ENCODE measurements at places on chromosomes 3 and 15.

- DNase-seq = no peak
Measured at GRCh38 chr15:47415539-47415971, 301.8 kb upstream of the SEMA6D start.

DNA sequence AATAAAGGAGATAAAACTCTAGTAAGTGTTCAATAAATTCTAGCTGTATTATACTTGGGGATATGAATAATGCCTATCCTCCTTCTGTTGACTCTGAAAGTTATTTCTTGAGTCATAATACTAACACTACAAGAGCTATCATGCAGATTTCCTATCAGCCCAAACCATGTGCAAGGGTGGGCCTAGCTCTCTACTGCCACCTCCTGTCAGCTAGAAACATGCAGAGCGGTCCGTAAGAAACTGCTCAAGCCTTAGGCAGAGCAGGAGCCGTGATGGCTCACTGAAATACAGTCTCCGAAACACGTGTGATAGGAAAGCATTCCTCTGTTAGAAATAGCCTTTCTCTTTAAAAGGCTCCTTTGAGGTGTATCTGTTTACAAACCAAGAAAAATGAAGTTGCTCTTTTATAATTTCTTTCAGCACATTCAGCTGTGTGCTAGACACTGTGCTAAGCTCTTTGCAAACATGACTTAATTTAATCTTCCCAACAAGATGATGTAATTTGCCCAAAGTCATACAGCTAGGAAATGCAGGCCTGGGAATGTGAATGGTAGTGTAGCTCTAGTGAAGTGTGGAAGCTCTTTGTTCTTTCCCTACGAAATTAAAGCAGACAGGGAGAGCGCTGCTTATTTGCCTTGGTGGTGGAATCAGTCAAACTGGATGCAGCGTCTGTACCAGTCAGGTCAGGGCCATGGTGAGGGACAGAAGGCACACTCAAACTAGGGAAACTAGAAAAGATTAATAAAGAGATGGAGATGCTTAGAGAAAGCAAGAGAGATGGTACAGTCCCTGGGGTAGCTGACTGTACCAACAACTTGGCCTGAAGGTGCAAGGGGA, 43.1 kb downstream of the MTHFS start:
- DNase-seq = peak; percentile 39

DNA sequence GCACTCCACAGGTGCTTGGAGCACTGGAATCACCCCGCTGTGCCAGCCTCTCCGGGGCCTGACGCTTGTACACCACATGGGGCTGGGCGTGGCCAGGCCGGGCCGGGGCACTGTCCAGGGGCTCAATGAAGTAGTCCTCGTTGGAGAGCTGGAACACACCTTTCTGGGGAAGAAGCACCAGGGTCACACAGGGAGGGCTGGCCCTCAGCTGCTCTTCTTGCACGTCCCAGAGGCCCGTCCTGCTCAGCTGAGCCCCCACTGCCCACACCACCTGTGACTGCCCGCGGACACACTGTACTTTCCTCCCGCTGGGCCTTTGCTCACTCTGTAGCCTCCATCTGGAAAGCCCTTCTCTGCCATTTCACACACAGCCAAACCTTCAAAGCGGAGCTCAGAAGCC, 13.3 kb downstream of the ADAMTS7 start:
- no peak for DNase-seq

DNA sequence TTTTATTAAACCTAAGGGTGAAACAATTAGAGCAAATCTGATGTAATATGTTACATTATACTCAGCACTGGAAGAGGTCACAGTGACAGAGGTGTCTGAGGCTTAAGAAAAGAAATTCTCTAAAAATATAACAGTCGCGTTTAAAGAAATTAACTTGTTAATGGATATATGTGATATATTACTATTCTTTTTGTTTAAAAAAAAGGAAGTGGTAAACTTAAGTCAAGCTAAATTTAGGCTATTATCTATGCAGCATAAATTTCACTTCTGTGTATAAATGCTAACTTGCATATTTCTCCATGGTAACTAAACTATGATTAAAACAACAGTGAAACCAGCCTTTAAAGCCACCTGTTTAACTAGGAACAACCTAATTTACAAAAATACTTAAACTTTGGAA, 191.3 kb downstream of the FOXP1 start:
- DNase-seq = no peak

DNA sequence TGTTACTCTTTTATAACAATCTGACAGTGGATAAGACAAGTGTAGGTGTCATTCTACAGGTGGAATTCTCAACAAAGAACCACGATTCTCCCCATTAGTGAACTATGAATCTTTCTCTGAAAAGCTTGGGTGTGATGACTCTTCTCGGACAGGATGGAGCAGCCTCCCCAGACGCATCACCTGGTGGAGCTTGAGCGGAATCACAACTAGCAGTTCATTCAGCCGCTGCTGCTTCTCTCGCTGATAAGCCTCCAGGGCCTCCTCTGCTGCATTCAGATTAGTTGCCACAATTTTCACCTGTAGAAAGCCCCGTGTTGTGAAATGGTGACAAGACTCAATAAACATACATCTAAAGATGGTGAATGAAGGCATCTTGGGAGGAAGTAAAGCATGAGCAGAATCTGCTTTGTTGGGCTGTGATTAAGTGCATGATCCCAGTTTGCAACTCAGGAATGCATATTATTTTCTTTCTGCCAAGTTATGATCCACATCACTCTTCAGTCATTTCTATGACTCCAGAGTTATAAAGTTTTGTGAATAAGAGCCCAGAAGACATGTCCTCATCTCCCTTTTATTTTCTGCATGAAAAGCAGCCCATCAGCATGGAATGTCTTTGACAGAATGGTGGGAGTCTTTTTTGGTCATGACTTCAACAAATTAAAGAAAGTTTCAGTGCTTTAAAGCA, 93.6 kb downstream of the BOC start:
- DNase-seq = no peak

DNA sequence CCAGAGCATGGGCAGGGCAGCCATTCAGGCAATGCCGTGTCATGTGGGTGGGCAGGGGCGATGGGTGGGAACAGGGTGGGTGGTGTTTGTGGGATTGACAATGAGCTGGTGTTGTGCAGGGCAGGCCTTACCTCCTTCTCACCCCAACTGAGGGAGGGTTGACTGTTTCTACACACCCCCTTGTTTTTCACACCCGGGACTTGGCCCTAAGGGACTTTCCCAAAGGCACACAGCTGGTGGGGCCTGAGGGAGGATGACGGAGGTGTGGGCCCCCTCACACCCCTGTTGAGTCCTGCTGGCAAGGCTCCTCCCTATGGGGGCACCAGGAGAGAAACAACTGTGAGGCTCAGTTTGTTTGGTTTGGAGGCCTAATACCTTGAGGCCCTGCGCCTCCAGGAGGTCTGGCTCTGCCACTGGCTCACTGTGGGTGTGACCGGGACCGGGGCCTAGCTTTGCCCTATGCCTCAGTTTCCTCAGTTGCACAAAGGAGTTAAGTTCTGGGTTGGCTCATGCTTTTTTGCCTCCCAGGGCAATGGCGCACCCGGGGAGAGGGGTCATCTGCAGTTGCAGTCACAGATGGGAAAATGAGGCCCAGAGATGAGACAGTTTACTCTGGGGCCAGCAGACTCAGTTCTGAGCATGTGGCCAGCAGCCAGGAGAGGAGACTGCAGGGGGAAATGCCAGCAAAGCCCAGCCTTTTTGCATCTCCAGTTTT, 5.1 kb upstream of the DNAH1 start:
- no peak for DNase-seq

- DNase-seq = no peak
Measured at GRCh38 chr3:46557814-46558183, 8.3 kb downstream of the LRRC2 start.

DNA sequence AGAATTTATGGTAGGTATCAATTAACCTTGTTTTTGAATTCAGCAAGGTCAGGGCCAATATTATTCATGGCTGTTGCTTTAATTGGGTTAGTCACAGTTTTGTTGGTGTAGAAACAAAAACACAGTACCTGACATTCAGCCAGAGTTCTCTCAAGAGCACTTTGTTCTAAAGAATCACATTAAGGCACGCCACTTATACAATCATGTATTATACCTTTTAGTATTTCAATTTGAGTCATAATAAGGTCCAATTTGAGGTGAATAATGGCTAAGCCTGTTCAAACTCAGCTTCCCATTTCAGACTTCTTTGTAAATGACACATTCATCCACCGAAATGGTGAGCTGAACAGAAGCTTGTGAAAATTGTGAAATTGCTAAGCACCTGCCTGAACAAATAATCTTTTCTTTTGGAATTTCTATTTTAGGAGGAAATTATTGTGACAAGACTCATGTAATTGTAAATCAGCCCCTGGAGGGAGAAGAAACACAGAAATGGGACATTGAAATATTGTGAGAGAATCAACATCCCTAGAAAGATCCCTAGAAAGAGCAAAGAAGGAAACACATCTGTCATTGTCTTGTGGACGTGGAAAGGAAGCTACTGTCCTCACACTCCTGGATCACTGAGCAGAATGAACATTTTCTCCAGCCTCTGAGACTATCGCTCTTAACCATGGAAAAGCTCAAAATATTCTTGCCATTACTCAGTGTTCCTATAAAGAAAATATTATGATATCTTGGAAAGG, 29.3 kb downstream of the RIOX2 start:
- DNase-seq = no peak

DNA sequence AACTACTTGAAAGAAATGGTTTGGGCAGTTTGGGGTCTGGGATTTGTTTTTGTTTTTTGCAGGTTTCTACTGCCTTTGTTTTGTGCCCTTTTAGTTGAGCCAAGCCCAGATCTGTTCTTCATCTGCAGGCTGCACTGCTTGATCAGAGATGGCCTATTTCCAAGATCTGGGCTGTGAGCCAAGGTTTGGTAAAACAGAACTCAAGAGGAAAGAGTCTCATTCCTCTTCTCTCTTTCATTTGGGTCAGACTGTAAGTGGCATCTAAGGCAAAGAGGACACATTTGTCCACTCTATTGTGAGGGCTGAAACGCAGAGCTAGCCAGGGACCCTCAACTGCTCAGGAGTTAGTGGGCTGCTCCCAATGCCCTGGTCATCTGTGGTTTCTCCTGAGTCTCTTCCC, 104.4 kb upstream of the UBE3A start:
- no peak for DNase-seq

DNA sequence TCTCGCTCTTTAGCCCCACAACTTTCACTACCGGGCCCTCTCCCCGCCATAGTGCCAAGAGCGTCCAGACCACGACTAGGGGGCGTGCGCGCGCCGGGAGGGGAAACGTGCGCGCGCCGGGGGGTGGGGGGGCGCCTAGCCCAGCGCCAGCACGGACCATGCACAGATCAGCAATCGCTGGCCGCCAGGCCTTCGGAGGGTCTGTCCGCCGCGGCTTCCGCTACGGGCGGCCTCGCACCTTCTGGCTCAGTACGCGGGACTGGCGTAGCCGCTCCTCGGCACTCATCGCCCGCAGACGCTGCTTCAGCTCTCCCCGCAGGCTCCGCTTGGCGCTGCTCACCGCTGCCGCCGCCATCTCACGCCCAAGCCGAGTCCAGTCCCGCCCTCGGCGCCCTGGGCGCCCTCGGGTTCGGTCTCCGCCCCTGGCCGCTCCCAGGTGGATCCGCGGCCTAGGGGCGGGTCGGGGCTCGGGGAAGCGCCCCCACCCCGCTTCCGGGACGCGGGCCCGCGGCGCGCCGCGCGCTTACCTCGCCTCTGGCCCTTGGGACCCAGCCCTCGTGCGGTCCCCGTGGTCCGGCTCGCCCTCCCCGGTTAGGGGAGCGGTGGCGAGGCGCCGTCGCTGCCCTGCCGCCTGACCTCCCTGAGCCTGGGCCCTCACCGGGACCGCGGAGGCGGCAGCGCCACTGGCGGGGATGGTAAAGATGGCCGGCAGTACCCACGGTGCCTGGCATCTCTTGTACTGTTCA, at the start of gene MTHFS:
TSS of gene MTHFS (minus strand) at position 381 of the 746 bp plus-strand sequence. CDS start at position 355, 26 bp downstream.
- DNase-seq = peak; percentile 50

DNA sequence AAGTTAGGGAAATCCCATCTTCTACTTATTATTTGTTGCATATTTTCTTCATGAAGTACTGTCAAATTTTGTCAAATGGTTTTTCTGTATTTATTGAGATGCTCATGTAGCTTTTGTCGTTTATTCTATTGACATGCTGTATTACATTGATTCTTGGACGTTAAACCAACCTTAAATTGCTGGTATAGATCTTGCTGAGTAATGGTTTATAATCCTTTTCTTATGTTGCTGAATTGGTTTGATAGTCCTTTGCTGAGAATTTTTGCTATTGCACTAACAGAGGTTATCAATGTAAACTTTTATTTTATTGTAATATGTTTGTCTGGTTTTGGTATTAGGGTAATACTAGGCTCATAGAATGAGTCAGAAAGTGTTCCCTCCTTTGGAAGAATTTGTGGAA, 54.3 kb upstream of the COL6A5 start:
- DNase-seq = no peak

- no peak for DNase-seq
Measured at GRCh38 chr3:172859041-172859440, 108.5 kb downstream of the ECT2 start.

- DNase-seq = no peak
Measured at GRCh38 chr3:127551178-127551577, 39.4 kb downstream of the TPRA1 start.

DNA sequence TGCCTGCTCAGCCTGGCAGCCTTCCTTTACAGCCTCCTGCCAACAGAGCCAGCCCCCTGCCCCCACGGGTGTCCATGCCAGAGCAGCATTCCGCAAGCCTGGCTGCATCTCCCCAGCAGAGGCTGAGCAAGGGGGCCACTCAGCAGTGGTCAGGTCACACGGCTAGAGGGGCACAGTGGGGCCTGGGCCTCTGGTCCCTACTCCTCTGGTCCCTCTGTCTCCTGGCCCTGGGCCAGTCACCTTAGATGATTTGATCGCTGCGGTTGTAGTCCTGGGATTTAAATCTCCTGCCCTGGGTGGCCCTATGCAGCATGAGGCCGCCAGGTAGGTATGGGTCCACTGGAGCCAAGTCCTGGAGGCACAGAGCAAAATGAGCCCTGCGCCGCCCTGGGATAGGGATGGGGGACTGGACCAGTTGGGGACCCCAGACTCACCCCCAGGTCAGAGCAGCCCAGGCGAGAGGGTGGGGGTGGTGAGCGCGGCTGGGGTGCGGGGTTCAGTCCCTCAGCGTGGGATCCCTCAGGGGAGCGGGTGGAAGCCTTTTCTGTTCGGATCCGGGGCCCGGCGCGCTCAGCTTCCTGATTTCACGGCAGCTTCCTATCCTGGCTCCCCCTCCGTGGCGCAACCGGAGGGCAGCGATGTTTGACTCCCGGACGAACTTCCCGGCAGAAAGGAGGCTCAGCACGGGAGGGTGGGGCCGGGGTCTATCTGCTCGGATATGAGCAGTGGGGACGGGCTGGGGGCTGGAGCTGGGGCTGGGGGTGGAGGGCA, at the start of gene ZBTB47:
TSS of gene ZBTB47 (plus strand) at position 138 of the 771 bp plus-strand sequence. CDS start 4,659 bp downstream, outside the sequence.
- no peak for DNase-seq

GRCh38 chr3:178895178-178895789, 176.3 kb downstream of the ZMAT3 start:
- no peak for DNase-seq

GRCh38 chr15:66702787-66703539, 927 bp downstream of the SMAD6 start:
- no peak for DNase-seq

Measured in stimulated activated CD4-positive, alpha-beta T cell treated with anti-CD3 and anti-CD28 coated beads, Interleukin-1b, Interleukin-23, amount 100 ng/mL, for 4 hours (primary cell).